SJCRH30 (cell line): ENCODE measurements at places on chromosomes 5 and 9. TPM values are rescaled to one million over a fixed set of nuclear protein-coding genes. Genes with fewer than 3 reads are reported as not detected.

GRCh38 chr9:108865037-108865436, 3.0 kb downstream of the ACTL7A start:
- no peak overlapping the region for H3K4me3 ChIP-seq
- no peak overlapping the region for H3K27ac ChIP-seq
- no peak for DNase-seq
- H3K27me3 ChIP-seq, result no peaks in the 10 kb centered on the region
- H3K36me3 ChIP-seq, result no peaks in the 10 kb centered on the region

Gene CARD6
- total RNA-seq, result 2.7 and 3.0 TPM in 2 replicates

Gene GRXCR2
- total RNA-seq, result not detected in 2 replicates

DNA sequence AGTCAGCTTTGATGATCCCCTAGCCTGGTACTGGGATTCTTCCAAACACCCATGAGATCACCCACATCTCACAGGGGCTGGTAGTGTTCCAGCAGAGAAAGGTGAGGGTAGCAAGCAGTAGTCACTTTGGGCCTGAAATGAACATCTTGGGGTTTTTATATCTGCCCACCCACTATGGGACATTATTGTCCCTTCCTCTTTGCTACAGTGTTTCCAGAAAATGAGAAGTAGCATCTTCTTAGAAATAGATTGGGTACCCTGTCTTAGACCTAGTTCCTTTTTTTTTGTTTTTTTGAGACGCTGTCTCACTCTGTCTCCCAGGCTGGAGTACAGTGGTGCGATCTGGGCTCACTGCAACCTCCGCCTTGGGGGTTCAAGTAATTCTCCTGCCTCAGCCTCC, 249.2 kb upstream of the ANKRD55 start:
- 0 out of 2 replicates have a peak, but pooled peaks cover 3% of the 10 kb centered on the region for H3K4me1 ChIP-seq
- no peaks in the 10 kb centered on the region for H3K27me3 ChIP-seq
- no peak overlapping the region for H3K27ac ChIP-seq

- no peak overlapping the region; the same call in 1 of the 2 replicates for H3K4me3 ChIP-seq
- H3K36me3 ChIP-seq, result peaks cover 30% of the 10 kb centered on the region
- no peak for DNase-seq
- peaks cover 5% of the 10 kb centered on the region for H3K4me1 ChIP-seq
- no peaks in the 10 kb centered on the region for H3K27me3 ChIP-seq
Observed at GRCh38 chr9:124870723-124871122, 8.8 kb downstream of the ARPC5L start.

Gene SLIT3
- 1.8 and 2.0 TPM in 2 replicates for total RNA-seq

DNA sequence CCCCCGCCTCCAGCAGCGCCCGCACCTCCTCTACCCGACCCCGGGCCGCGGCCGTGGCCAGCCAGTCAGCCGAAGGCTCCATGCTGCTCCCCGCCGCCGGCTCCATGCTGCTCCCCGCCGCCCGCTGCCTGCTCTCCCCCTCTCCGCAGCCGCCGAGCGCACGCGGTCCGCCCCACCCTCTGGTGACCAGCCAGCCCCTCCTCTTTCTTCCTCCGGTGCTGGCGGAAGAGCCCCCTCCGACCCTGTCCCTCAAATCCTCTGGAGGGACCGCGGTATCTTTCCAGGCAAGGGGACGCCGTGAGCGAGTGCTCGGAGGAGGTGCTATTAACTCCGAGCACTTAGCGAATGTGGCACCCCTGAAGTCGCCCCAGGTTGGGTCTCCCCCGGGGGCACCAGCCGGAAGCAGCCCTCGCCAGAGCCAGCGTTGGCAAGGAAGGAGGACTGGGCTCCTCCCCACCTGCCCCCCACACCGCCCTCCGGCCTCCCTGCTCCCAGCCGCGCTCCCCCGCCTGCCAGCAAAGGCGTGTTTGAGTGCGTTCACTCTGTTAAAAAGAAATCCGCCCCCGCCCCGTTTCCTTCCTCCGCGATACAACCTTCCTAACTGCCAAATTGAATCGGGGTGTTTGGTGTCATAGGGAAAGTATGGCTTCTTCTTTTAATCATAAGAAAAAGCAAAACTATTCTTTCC, 19.3 kb downstream of the CDKN2A start:
- peaks cover 9% of the 10 kb centered on the region for H3K4me1 ChIP-seq
- H3K36me3 ChIP-seq, result peaks cover 23% of the 10 kb centered on the region
- H3K27ac ChIP-seq, result peak overlapping the region; percentile 70
- H3K4me3 ChIP-seq, result peak overlapping the region; percentile 77

DNA sequence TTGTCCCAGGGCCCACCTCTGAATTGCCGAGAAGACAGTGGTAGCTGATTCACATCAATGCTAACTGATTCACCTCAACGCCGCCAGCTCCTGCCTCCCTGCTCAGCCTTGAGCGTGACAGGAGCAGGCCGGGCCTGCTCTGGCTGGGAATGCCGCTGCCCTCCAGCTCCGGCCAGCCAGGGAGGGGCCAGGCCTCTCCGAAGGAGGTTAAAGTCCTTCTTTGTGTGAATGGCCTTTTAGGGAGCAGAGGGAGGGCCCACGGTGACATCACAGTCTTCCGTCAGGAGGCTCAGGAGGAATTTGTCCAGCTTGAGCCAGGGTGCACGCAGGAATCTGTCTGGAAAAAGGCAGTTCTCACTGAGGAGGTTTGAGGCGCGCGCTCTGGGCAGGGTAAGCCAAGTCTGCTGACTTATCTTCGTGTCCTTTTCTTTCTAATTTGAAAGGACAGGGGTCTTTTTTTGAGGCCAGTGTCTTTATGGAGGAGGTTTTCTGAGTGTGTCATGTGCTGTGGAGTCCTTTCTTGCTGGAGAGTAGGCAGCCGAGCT, 82.7 kb downstream of the C9orf152 start:
- H3K4me1 ChIP-seq, result peaks cover 26% of the 10 kb centered on the region
- no peak overlapping the region; the same call in 1 of the 2 replicates for H3K27ac ChIP-seq
- no peak overlapping the region for H3K4me3 ChIP-seq
- H3K27me3 ChIP-seq, result no peaks in the 10 kb centered on the region
- DNase-seq, result peak; percentile 51

GRCh38 chr5:127042593-127042992, 12.2 kb upstream of the MARCHF3 start:
- H3K4me1 ChIP-seq, result no peaks in the 10 kb centered on the region
- H3K27ac ChIP-seq, result no peak overlapping the region
- H3K4me3 ChIP-seq, result no peak overlapping the region
- no peaks in the 10 kb centered on the region for H3K27me3 ChIP-seq

- peaks cover 20% of the 10 kb centered on the region for H3K4me1 ChIP-seq
- no peaks in the 10 kb centered on the region for H3K27me3 ChIP-seq
- H3K27ac ChIP-seq, result peak overlapping the region; percentile 15; the same call in 1 of the 2 replicates
- no peaks in the 10 kb centered on the region for H3K36me3 ChIP-seq
Observed at GRCh38 chr5:126847456-126847820, 70.5 kb downstream of the LMNB1 start.

- no peaks in the 10 kb centered on the region for H3K27me3 ChIP-seq
- H3K4me3 ChIP-seq, result no peak overlapping the region
- DNase-seq, result no peak
- H3K4me1 ChIP-seq, result no peaks in the 10 kb centered on the region
- no peak overlapping the region for H3K27ac ChIP-seq
Observed at GRCh38 chr5:166377756-166378155, 1913.7 kb upstream of the WWC1 start.

DNA sequence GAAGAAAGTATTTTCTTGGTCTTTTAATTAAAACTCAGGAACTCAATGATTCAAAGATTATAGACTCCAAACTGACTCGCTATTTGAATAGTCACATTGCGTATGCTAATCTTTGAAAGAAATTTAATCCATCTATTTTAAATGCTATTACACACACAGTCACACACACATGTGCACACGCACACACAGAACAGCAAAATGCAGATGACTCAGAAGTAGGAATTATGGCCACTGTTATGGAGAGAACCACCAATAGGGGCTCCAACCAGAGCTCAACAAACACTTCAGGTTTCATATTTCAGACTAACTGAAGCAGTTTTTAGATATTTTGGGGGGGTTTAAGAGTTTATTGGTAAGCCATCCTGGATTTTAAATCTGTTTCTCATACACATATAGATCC, 1917.9 kb downstream of the EFNA5 start:
- no peak for DNase-seq
- no peak overlapping the region for H3K4me3 ChIP-seq
- no peak overlapping the region for H3K27ac ChIP-seq
- H3K27me3 ChIP-seq, result no peaks in the 10 kb centered on the region
- H3K36me3 ChIP-seq, result no peaks in the 10 kb centered on the region
- no peaks in the 10 kb centered on the region for H3K4me1 ChIP-seq

- no peaks in the 10 kb centered on the region for H3K4me1 ChIP-seq
- DNase-seq, result no peak
- no peaks in the 10 kb centered on the region for H3K36me3 ChIP-seq
- no peak overlapping the region for H3K27ac ChIP-seq
- H3K4me3 ChIP-seq, result no peak overlapping the region
Observed at GRCh38 chr5:180135128-180135955, 63.8 kb upstream of the RNF130 start.

GRCh38 chr5:139475865-139476617, 5.2 kb downstream of the SMIM33 start:
- H3K27ac ChIP-seq, result no peak overlapping the region
- no peaks in the 10 kb centered on the region for H3K36me3 ChIP-seq

- peaks cover 51% of the 10 kb centered on the region for H3K36me3 ChIP-seq
- peak; percentile 68 for DNase-seq
- peak overlapping the region; percentile 64 for H3K27ac ChIP-seq
- no peaks in the 10 kb centered on the region for H3K27me3 ChIP-seq
- peaks cover 14% of the 10 kb centered on the region for H3K4me1 ChIP-seq
Observed at GRCh38 chr9:130870491-130871381, 25.9 kb downstream of the QRFP start.

DNA sequence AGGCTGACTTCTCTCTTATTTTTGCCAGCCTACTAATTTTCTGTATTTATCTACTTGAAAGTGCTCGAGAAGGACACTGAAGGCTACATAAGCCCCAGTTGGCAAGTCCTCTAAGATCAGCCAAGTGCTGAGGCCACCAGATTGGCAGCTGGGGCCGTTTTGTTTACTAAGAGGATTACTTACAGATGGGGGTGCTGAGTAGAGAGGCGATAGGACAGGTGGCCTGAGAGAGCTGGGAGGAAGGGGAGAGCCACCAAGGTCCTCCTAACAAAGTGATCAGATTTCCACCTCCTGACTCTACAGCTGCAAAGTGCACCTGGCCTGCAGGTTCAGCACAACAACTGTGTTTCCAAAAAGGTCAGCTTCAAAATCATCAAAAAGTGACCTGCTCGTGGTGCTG, 32.9 kb downstream of the FRMD3 start:
- H3K4me3 ChIP-seq, result no peak overlapping the region
- peaks cover 36% of the 10 kb centered on the region for H3K4me1 ChIP-seq
- peak; percentile 79 for DNase-seq
- H3K27me3 ChIP-seq, result no peaks in the 10 kb centered on the region

DNA sequence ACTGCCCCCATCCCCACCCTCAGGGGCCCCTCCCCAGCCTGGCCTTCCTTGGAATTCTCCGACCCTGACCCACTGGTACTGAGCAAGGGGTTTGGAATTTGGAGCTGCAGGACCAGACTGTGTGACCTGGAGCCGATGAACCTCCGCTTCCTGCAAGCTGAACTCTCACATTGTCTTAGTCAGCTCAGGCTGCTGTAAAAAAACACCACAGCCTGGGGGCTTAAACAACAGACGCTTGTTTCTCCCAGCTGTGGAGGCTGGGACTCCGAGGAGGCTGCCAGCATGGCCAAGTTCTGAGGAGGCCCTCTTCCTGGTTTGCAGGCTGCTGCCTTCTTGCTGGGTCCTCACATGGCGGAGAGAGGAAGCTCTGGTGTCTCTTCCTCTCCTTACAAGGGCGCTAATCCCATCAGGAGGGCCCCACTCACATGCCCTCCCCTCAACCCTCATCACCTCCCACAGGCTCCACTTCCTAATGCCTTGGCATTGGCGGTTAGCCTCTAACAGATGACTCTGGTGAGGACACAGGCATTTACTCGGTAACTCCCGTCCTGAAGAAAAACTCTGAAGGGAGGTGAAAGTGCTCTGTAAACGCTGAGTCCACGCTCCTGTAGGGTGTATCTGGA, 42.4 kb downstream of the C5orf15 start:
- no peaks in the 10 kb centered on the region for H3K36me3 ChIP-seq
- H3K4me1 ChIP-seq, result peaks cover 23% of the 10 kb centered on the region
- DNase-seq, result no peak
- no peak overlapping the region; the same call in 1 of the 2 replicates for H3K27ac ChIP-seq

Gene NCS1
- 86.2 and 89.2 TPM in 2 replicates for total RNA-seq

Gene HSPA9
- total RNA-seq, result 368 and 385 TPM in 2 replicates

DNA sequence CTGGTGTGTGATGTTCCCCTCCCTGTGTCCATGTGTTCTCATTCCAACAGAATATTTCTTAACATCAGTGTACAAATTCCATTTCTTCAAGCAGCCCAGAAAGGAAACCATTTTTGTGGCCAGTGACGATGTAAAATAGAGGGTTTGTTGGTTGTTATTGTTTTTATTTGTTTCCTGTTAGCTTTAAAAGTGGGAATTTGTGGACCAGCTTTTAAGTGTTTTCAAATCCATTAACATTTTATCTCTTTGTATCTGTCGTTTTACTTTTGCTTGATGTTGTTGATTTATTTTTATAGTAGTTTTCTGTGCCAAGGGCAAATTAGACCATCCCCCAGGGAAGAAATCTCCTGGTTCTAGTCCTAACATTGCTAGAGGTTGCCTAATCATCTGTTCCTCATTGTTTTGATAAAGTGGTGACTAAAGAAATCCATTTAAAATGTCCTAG, 100.0 kb downstream of the GDNF start:
- H3K4me3 ChIP-seq, result no peak overlapping the region
- peaks cover 3% of the 10 kb centered on the region; the same call in 1 of the 2 replicates for H3K36me3 ChIP-seq
- H3K4me1 ChIP-seq, result peaks cover 53% of the 10 kb centered on the region
- H3K27me3 ChIP-seq, result no peaks in the 10 kb centered on the region

- H3K27ac ChIP-seq, result no peak overlapping the region
- no peaks in the 10 kb centered on the region for H3K27me3 ChIP-seq
- DNase-seq, result peak; percentile 88
- H3K4me1 ChIP-seq, result peaks cover 16% of the 10 kb centered on the region
- no peak overlapping the region for H3K4me3 ChIP-seq
Observed at GRCh38 chr5:78569441-78569840, 79.1 kb downstream of the LHFPL2 start.

DNA sequence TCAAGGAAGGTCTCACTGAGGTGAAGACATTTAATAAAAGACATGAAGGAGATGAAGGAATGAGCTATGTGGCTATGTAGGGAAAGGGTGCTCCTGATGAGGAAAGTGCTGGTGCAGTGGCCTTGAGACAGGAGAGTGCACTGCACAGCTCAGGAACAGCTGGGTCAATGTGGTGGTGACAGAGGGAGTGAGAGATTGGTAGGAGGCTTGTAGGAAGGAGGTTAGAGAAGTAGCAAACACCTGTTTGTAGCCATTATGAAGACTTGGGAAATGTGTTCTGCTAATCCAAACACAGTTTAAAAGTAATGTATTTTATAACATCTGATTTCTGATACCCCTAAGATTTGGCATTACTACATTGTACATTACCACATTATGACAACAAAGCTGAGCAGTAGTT, 115.1 kb upstream of the MTAP start:
- no peaks in the 10 kb centered on the region for H3K27me3 ChIP-seq
- no peak overlapping the region for H3K27ac ChIP-seq
- H3K4me1 ChIP-seq, result no peaks in the 10 kb centered on the region
- peak; percentile 12 for DNase-seq
